Stimulated activated CD4-positive, alpha-beta T cell treated with anti-CD3 and anti-CD28 coated beads, Interleukin-12 subunit alpha, Interleukin-12 subunit beta, amount 100 ng/mL, for 4 hours (primary cell): ENCODE measurements at places on chromosomes 12 and 14.

GRCh38 chr14:86237733-86238132 lies 707.8 kb downstream of the FLRT2 start:
- no peak for DNase-seq

- no peak for DNase-seq
Measured at GRCh38 chr12:23948291-23948690, 1.2 kb downstream of the SOX5 start.

DNA sequence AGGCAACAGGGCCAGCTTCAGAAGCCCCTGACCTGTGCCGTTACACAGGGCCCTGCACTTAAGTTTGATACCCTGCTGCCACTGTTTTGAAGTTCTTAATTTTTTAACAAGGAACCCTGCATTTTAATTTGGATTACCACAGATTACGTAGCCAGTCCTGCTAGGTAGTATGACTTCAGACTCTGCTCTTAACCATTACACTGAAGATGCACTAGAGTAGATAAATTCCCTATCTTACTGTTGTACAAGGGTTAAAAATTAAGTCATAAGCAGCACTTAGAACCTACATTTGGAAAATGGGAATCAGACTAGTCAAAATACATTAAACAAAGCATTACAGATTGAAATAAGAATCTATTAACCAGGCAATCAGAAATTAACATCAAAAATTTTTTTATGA lies 2.3 kb downstream of the GNPNAT1 start:
- no peak for DNase-seq

DNA sequence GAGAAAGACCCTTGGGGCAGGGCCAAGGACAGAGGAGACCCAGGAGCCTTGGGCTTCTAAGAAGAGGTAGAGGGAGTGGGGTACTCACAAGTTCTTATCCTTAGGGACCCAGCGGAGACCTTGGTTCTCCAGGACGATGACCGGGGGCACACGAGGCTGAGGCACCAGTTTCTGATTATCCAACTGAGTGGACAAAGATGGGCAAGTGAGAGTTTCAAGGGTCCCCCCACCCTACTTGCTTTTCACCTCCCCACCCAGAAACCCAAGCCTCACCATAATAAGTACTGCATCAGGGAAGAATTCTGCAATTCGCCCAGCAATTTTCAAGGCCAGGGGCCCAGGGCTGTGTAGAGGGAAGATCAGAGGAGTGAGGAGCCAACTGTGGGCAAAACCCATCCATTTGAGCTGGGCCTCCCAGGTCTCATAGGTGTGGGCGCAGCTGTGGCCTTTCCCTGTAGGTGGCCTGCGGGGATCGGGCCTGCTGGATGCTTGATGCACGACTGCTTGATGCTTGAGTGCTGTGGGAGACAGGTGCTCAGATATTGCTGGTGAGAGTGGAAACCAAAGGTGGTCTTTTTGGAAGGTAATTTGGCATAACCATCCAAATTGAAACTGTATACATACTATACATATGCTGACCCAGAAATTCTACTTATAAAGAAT lies 2.0 kb downstream of the EMC9 start:
- DNase-seq = no peak

DNA sequence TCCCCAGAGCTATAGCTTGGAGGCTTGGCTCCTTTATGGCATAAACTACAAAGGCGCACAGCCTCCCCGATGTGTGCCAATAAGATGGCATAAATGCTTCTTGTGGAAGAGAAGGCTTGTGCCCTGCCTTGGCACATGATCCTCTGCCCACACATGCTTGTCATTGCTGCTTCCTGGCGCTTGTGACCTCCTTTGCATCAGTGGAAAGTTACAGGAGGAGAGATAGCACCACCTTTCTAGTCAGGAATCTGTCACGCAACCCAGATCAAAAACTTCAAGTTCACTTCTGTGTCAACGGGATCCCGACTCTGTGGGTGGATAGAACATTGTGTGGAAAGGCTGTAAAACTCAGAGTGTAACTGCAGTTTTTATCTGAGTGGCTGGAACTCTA lies 183.8 kb upstream of the HIF1A start:
- DNase-seq = peak; percentile 50

DNA sequence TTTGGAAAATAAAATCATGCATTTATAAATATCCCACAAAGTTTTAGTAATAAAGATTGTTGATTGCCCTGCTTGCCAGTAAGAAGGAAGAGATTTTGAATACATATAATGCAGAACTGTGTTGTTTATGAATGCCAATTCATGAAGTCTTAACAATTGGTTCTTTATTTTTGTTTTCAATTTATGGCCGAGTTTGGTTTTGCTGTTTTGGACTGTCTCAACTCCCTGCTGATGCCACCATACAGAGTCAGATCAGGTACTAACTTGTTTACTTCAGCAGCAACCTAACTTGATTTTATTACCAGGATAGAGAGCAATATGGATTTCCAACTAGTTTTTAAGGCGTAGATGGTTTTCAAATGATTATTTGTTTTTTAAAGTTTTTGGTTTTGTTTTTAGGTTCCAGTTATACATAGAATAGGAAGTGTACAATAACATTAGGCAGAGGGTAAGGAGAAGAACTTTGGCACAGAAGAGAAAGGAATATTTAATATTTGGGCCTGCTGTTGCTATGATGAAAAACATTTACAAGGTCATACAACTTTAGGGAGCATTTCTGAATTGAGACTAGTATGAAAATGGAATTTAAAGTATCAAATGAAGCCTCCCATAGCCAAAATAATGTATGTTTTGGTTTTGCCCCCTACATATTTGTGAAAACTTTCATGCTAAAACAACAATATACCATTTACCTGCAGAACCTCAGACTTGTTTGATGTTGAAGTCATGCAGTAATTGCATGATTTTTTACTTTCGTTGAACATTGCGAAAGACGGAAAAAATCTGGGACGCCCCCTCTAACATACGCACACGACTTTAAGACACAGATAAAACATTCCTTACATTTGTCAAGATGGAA lies 904 bp upstream of the FAM177A1 start:
- DNase-seq = no peak

GRCh38 chr12:122106843-122107242 lies 28.3 kb downstream of the MLXIP start:
- no peak for DNase-seq
